ENCODE measurements at places on chromosomes 6 and 20.

- no peak for DNase-seq
These were observed 297.2 kb downstream of the GJA1 start for GRCh38 chr6:121732641-121733040.

DNA sequence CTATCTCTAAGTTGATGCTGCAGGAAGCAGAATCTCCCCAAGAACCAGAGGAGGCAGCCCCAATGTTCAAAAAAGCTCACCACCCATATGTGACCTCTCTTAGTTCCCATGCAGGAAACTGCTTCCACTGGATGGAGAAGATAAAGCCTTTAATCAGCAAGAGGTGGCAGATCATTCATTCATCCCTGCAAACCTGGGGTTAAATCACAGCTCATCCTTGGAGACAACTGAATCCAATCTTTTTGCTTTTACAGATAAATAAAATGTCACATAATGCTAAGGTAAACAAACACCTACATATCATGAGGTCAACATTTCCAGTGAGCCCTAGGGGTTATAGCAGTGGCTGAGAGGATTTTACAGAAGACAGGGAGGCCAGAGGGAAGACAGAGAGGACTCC, 112.7 kb upstream of the CD93 start:
- DNase-seq, result no peak

GRCh38 chr6:161101517-161101916, 109.9 kb downstream of the MAP3K4 start:
- no peak for DNase-seq

DNA sequence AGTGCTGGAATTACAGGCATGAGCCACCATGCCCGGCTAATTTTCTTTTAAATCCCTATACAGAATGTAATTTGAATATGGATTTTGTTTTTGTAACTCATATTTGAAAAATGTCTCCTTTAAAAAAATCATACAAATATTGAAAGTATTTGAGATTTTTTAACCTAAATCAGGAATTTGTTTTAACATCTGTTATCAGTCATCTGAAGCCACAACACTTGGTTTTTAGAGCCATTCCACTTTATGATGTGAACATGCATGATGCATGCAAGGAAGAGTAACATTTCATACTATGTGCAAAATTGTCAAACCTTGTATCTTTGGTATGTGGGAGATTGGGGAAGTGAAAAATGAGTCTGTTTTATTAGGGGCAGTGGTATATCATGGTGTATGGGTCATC, 124.5 kb upstream of the AHI1 start:
- DNase-seq, result no peak

GRCh38 chr6:18506382-18507017, 119.3 kb downstream of the RNF144B start:
- no peak for DNase-seq

GRCh38 chr6:89066940-89067646, 13.5 kb upstream of the PNRC1 start:
- no peak for DNase-seq

DNA sequence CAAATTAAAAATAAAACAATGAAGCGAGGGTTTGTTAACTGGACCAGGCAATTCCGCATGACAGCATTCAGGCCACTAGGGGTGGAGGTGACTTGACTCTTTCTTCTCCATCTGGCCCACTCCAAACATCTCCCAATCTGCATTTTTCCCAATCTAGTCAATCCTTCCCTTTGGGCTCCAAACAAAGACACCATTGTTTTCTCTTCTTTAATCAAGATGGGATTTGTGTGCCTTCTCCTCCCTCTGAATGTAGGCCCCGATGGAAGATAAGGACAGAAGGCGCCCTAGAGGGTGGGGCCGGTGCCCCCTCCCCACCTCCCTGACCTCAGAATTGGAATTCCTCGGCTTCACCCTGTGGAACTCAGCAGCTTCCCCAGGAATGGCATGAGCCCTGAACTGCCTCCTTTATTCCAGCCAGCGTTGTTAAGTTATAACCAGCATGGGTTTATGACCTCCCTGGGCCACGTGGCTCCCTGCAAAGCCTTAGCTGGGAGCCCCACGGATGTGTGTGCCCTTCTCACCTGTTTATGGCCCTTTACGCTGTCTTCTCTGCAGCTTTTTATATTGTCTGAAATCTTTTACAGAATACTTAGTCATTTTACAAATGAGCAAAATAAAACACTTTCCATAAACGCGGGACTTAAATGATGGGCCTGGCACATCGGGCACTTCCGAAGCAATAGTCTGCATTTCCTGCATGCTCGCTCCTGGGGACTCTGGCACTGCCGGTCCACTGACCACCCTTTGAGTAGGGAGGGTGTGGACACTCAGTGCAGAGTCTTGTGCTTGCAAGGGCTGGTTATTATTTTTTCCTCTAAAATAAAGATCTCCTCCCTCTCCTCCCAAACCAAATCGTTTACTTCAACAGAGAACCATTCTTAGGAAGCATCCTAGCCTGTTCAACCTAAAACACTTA, 24.5 kb downstream of the OVOL2 start:
- DNase-seq, result no peak

GRCh38 chr20:57417051-57417689, 26.0 kb downstream of the RBM38 start:
- DNase-seq, result no peak

Data from stimulated activated CD4-positive, alpha-beta T cell treated with anti-CD3 and anti-CD28 coated beads, Interleukin-1b, Interleukin-23, amount 100 ng/mL, for 1 hour (primary cell).